ENCODE measurements at places on chromosomes 2 and 18.

DNA sequence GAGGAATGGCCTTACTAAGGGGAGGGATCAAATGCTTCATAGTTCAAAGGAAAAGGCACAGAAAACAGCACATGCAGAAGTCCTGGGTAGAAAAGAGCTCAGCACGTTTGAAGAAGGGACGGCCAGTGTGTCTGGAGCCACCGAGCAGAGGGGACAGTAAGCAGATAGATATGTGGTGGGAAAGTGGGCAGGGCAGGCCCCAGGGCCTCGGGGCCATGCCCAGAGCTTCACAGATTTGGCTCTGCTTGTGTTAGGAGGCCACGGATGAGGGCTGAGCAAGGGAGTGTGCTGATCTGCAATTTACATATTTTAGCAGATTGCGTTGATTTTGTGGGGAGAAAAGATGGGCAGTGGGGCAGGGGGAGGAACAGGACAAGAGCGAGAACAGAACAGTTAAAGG, 343.1 kb downstream of the LPIN1 start:
- DNase-seq = no peak

GRCh38 chr2:39845460-39846146, 66.5 kb upstream of the THUMPD2 start:
- DNase-seq = no peak

DNA sequence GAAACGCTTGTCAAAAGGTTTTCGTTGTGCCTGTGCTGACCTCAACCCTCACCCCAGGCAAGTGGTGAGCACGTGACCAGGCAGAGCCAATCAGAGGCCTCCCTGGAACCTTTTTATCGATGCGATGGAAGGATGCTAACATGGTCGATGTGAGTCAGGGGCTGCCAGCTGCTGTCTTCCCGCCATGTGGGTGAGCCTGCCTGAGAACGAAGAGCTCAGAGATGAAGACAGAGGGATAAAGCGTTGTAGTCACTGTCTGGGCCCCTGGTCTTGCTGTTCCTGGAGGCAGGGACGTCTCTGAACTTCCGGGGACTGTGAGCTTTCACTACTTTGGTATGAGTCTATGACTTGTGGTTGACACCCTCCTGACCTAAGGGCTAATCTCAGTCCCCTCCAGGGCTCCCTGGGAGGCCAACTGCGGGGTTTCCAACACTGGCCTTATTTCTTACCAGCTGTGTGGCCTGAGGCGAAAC, 18.6 kb downstream of the DNMT3A start:
- peak; percentile 49 for DNase-seq

- DNase-seq = no peak
Observed at GRCh38 chr2:66698576-66699239, 263.8 kb downstream of the MEIS1 start.

GRCh38 chr2:191783416-191783815, 63.5 kb downstream of the CAVIN2 start:
- DNase-seq = no peak

- peak; percentile 15 for DNase-seq
Observed at GRCh38 chr2:62215306-62216064, 19.6 kb downstream of the B3GNT2 start.

- DNase-seq = no peak
Observed at GRCh38 chr2:106061611-106062349, 132.3 kb downstream of the UXS1 start.

GRCh38 chr2:136297312-136297711, 179.4 kb upstream of the CXCR4 start:
- no peak for DNase-seq

DNA sequence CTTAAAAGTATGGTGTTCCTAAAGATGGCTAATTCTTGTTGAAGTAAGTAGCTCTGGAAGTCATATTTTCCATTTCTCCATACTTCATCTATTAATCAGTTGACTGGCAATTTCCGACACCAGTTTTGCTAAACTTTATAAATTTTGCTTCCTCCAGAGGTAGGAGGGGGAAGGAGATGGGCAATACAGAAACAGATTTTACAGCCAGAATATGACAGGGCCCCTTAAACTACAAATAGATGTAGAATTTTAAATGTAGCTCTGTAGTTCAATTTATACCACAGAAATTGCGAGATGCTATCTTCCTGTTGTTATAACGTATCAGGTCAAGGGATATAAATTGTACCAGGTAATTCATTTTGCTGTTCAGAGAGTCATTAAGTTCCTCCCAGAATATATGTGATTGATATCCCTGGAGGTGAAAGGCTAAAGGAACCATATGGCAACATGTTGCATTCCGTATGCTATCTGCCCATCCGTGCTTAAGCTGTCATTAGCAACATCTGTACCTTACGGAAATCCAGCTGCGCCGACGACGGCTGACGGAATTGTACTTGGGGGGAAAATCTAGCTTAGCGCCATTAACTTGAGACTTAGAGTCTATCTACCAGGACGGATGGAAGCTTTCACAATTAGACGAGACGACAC, 8.4 kb upstream of the NR4A2 start:
- DNase-seq = no peak
